ENCODE measurements at places on chromosomes 7 and 10.

DNA sequence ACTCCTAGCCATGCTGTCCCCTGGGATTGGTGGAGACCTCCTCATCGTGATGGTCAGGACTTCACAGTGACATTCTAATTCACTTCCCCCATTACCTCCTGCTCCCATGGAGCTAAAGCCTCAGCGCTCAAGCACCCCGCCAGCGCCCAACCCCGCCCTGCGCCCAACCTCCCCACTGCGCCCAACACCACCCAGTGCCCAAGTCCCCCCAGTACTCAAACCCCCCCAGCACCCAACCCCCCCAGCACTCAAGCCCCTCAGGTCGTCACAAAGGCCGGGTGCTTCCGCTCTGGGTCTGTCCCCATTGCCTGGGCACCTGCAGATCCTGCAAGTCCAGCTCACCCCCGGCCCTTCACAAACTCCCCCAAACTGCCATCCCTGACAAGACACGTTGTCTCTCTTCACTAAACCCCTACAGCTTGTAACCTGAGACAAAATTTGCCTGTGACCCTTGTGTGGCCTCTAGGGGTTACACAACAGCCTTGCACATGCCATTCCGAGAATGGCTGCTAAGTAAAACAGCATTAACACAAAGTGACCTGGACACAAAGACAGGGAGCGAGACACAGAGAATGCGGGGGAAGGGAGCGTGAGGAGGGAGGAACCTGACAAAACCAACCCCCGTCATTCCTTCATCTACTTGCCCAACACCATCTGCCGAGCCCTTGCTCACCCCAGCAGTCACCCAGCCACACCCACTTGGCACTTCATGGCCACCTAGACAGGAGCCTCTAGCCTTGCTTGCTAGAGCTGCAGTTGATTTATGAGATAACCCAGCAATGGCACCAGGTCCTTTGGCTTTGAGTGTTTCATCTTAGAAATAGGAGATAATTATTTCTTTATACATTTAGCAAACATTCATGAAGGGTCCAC, 107.8 kb downstream of the ADARB2 start:
- DNase-seq, result no peak

- DNase-seq, result no peak
Measured at GRCh38 chr7:96578606-96579005, 131.0 kb downstream of the SEM1 start.

DNA sequence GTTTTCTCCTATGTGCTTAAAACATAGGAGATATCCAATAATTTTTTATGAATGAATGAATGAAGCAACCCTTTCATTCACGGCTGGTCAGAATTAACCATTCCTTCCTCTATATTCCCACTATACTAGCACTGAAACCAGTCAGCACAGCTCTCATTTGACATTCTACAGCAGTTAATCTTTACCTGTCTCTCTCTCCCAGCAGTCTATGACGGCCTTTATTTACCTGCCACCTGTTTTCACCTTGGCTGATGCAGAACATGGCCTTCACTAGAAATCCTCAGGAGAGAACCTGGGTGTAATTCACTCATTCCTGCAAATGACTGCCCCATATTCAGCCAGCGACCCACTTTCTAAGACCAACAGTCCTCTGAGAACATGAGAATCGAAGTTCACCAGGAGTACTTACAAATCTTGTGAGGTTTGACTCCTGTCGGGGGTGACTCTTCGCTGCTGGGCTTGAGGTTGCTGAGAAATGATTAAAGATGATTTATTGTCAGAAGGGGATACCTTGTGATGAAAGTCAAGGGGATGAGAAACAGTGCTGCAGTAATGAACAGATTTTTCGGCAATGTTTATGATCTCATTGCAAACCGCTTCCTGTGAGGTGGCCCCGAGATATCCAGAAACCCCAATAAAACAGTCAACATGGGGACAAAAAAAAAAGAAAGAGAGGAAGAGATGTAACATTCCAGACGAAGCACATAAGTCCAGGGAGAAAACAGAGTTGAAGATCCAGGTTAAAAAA, 30.9 kb upstream of the PDLIM1 start:
- DNase-seq, result no peak

DNA sequence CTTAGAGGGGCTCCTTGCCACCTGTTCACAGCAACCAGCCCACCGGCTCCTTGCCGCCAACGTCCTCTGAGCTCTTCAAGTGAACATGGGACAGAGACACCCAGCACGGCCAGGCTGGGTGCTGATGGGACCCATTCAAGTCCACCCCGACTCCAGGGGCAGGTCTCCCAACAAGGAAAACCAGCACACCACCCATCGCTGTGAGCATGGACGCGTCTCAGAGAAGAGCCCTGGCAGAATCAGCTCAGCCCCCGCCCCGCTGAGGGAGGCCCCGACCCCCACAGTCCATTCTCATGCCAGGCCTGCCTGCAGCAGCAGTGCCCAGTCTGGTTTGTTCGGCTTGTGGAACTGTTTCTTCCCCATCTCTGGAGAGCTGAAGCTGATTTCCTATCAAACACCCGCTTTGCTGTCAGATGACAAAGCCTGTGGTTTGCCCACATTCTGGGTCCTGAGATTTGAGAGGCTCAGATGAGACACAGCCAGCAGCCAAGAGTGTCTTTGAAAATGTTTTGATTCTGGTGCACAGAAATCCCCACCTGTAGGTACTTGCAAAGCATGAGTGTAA, 216.6 kb downstream of the ZMYND11 start:
- peak; percentile 65 for DNase-seq

GRCh38 chr10:49327036-49327813, 28.3 kb downstream of the C10orf71 start:
- DNase-seq, result no peak

DNA sequence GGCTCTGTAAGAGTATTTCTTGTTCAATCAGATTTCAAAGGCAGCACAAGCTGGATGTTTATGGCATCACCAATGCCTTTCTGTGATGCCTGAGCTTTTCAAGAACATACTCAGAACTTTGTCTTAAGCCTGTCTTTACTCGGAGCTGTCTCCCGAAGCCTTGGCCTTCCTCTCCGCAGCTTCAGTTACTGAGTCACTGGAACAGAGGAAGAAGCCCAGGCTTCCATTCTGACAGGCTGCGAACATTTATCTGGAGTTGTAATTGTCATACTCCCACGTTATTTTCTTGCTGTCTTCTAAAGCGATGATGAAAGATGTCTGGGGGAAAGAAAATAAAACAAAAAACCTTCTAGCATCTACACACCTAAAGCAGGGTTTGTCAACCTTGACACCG, 43.9 kb downstream of the GRK5 start:
- DNase-seq, result no peak

GRCh38 chr7:155353256-155353897, 55.7 kb downstream of the INSIG1 start:
- no peak for DNase-seq

- no peak for DNase-seq
Measured at GRCh38 chr10:115814542-115814941, 458.5 kb downstream of the GFRA1 start.

GRCh38 chr7:16619979-16620408, 25.6 kb downstream of the ANKMY2 start:
- DNase-seq, result peak; percentile 57

DNA sequence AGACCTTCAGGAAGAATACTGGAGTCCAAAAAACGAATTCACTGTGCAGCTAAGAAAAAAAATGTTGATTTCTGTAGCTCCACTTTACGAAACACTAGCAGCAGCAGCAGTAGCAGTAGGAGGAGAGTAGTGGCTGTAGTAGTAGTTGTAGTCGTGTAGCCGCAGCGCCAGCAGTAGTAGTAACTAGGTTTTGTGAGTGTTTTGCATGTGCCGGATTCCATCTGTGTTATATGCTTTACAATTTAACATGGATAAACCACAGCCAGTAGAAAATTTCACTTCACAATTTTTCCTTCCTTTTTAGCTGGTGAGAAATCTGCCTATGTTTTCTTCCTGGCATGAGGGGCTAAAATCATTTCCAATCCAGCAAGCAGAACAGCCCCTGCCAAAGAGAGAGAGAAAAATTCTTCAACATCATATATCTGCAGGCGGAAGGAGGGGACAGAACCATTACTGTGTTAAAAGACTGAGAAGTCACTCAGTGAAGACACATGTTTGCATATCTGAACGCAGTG, 148.4 kb upstream of the C7orf33 start:
- no peak for DNase-seq
